Tibial nerve (tissue), 4 donors: ENCODE measurements at places on chromosomes 2 and 18.

GRCh38 chr2:28134262-28134812 is 243.8 kb downstream of the BABAM2 start:
- peak; percentile 12 for DNase-seq

- no peak for DNase-seq
Measured at GRCh38 chr18:25137197-25137472, 214.8 kb downstream of the ZNF521 start.

- no peak for DNase-seq
Measured at GRCh38 chr2:202270487-202270886, 4.9 kb downstream of the NOP58 start.

DNA sequence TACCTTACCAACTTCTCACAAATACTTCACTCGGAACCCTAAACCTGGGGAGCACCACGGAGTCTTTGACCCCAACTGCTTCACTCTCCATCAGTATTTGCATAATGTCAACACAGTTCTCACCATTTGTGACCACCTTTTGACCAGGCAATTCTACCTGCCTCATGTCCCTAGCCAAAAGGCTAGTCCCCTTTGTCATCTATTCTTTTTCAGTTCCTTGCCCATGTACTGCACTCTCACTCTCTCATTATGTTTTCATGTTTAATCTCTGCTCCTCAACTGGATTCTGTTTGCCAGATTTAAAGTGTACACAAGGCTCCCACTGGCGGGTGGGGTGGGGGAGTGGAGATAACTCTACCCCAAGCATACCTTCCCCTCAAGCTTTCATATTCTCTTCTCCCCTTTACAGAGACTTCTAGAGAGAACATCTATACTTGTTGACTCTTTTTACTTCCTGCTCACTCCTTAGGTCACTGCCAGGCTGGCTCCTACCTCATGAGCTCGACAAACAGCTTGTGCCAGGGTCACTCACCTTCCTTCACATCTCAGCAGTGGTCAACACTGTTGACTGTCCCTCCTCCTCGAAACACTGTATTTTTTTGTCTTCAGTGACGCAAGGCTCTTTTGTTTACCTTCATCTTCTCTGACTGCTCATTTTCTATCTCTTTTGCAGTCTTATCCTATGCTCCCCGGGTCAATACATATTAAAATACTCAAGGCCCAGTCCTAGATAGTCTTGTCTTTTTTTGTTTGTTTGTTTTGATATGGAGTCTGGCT is 88.7 kb upstream of the MAP4K3 start:
- no peak for DNase-seq

DNA sequence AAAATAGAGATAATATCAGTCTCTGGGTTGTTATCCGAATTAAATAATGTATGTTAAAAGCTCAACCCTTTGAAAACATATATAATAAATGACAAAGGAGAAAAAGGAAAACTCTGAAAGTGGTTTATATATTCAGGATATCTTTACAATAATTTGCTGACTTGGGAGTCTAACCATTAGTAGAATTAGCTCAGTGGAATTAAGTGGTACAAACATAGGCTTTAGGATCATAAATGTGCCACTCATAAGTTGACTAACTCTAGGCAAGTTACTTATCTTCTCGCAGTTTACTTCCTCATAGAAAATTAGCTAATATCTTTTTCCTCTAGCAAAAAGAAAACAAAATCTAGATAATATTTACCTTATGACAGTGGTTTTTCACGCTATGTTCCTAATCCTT is 44.6 kb downstream of the HEATR5B start:
- DNase-seq = no peak

- DNase-seq = no peak
Measured at GRCh38 chr2:126896471-126896870, 2.2 kb upstream of the TEX51 start.

DNA sequence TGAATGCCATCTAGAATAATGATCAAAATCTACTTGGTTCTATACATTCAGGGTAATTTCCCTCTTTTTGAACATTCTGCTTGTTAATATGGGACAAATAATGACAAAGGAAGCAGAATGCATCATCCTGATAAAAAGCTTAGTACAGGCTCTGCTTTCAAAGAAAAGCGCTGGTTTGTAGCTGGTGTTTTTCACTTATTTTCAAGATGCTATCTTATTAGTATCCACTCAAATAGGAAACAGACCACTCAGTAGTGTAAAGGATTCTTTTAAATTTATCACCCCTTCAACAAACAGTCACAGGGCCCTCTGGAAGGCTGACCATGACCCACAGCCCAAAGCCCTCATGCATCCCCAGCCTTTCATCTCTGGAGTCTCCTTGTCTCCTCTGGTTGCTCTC is 18.0 kb upstream of the AFF3 start:
- DNase-seq = no peak

DNA sequence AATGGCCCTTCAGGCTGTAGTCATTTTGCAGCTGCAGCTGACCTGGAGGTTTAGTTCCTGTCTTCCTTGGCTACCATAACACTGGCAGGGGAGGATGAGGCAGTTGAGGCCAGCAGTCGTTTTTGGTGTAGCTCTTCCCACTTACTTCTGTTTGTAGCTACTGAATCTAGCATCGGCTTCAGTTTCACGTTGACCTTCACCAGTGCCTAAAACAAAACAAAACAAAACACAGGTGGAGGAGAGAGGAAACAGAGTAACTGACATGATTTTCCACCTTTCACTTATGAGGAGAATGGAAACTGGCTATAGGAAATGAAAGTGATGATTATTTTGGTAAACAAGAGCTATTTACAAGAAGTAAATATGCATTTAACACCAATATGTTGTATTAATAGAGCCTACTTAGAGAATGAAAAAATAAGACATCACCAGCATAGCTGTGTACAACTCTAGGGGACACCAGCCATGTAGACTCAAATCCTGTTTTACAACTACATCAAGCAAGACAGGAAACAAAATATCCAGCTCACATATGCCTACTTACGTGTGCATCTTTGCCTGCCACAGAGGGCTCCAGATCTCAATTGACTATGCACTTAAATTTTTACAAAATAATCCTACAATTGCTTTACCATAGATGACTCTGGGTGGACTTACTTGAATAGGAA is 236.9 kb downstream of the AGPS start:
- DNase-seq = no peak

DNA sequence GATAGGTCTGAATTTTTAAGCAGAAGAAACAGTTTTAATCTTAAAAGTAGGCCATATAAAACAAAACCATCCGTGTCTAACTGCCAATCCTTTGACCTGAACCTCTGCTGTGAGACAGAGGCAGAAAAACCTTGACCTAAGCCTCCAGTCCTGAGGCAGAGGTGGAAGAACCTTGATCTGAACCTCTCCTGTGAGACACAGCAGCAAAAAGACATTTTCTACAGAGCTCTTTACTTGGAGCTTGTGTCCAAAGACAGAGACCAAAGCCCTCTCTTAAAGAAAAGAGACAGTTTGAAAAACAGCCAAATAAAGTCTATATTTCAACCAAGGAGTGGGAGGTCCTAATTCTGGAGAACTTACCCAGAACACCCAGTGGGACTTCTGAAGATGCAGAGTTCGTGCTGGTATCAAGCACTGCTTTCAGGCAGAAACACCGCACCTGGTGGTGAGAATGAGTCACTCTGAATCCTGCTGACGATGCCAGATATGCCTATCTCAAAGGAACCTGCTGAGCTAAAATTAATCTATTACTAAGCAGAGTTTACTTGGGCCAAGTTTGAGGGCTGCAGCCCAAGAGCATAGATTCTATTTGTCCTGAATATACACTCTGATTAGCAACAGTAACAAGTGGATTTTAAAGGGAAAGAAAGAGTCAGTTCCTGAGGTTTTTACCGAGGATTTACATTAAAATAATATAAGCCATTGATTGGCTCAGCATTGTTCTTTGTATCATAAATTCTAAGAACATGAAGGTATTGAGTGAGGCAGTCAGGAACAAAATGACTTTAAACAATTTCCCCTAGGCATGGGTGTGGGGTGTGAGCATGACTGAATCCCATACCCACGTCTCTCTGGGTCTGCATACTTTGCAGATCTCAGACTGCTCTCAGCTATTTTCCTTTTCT is 806.4 kb downstream of the TRIB2 start:
- DNase-seq = no peak

DNA sequence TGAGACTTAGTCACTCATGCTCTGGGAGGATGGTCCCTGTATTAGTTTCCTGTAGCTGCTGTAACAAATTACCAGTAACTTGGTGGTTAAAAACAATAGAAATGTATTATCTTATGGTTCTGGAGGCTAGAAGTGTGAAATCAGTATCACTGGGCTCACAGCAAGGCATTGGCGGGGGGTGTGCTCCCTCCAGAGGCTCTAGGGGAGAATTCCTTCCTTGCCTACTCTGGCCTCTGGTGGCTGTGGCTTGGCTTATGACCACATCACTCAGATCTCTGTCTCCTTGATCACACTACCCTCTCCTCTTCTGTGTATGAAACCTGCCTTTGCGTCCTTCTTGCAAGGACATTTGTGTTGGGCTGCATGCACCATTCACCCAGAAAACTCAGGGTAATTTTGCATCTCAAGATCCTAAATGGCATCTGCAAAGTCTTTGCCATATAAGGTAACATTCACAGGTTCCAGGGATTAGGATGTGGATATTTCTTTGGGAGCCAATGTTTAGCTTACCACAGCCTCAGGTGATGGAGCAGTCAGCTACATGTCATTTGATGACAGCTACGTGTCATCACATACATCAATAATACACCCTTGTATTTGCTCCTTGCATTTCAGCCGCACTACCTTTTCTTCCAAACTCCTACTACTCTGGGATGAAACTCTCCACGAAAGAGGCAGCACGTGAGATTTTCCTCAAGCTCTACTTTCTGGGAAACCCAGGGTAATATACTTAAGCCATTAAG is 49.6 kb upstream of the POU3F3 start:
- no peak for DNase-seq

GRCh38 chr18:64234321-64234720 is 85.4 kb upstream of the LINC00305 start:
- DNase-seq = no peak

- no peak for DNase-seq
Measured at GRCh38 chr2:206112108-206112507, 26.1 kb upstream of the INO80D start.

GRCh38 chr2:57562495-57562894 is 484.1 kb upstream of the VRK2 start:
- DNase-seq = no peak

- DNase-seq = no peak
Measured at GRCh38 chr2:203797712-203798111, 69.9 kb upstream of the CTLA4 start.

DNA sequence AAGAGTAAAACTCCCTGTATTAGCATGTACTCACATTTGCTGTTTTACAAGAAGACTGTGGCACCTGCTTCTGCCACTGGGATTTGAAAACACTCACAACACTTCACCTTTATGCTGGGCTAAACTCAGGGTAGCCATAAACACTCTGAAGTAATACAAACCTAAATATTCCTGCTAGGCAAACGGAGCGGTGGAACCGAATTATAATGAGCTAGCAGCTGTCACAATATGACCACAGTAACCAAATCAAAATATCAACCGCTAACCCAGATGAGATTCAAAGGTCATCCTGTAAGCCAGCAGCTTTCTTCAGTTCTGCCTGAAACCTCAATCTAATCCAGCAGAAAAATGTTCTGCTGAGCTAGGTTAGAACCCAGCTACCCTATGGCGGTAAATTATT is 132.1 kb downstream of the TCF4 start:
- DNase-seq = no peak

DNA sequence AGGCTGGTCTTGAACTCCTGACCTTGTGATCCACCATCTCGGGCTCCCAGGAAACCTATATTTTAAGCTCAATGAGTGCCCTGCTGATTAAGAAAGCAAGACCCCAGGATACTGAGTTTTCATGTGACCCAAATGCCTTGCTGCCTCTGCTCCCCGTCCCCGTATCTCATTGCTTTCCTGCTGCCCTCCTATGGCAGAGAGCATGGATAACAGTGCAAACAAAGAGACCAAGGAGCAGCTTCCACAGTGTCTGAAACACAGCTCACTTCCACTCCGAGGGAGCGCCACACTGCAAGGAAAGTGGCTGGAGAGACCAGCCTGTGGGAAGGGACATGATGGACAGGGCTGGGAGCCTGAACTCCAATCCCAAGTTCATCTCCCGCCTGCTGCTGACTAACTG is 246.8 kb downstream of the TMEM182 start:
- DNase-seq = no peak

GRCh38 chr18:136433-136832 is 21.9 kb upstream of the USP14 start:
- no peak for DNase-seq

DNA sequence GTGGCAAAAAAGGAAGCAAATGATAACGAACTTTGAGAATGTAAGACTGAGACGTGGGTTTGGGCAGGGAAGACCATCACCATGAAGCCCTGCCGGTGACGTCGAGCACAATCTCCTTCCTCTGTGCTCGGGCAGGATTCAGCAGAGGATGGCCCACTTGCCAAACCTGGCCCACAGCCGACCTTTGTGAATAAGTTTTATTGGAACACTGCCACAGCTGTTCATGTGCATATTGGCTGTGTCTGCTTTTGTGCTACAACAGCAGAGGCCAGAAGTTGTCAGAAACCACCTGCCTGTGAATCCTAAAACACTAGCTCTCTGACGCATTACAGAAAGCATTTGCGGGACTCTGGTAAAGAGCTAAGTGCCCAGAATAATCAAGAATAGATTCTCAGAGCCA is 223.9 kb downstream of the MYT1L start:
- no peak for DNase-seq

DNA sequence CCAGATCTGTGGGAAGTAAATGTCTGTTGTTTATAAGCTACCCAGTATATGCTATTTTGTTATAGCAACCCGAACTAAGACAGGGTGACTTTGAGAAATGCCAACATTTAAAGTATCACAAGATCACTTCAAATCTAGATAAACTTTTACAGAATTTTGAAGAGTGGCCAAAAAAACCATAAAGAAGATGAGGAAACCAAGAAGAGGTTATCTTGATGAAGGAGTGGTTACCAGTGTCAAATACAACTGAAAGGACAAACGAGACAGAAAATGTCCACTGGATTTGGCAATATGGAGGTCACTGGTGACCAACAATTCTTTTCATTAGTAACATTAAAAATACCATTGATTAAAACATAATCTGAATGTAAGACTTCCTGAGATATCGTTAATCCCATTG is 235.7 kb downstream of the DYM start:
- DNase-seq = no peak

- no peak for DNase-seq
Measured at GRCh38 chr2:43934567-43934966, 61.2 kb downstream of the LRPPRC start.

- DNase-seq = no peak
Measured at GRCh38 chr18:43596105-43596712, 318.9 kb upstream of the SYT4 start.

GRCh38 chr2:102356381-102356712 is 751 bp downstream of the IL18R1 start:
- DNase-seq = no peak

DNA sequence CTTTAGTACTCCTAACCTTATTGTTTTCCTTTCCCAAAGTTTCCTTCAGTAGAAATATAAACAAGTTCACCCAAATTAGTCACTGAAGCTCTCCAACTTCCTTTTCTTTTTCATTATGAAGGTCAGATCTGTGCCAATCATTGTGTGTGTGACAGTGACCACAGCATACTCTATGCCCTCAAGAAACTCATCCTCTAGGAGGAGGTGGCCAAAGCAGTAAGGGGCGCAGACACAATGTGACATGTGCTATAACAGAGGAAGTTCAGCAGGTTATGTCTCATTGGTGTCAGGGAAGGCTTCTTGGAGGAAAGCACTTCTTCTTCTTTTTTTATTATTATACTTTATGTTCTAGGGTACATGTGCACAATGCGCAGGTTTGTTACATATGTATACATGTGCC is 60.0 kb upstream of the PSME4 start:
- DNase-seq = no peak

- DNase-seq = no peak
Measured at GRCh38 chr2:8435608-8436007, 246.2 kb upstream of the ID2 start.
